Hematopoietic multipotent progenitor cell treated with erythropoietin and hydrocortisone succinate and interleukin-3 and kit ligand, for 17 days (in vitro differentiated cells): ENCODE measurements at places on chromosomes 12 and 14.

GRCh38 chr14:62081951-62082350 lies 319.7 kb downstream of the SNAPC1 start:
- DNase-seq: no peak

- no peak for DNase-seq
Observed at GRCh38 chr14:31867570-31867969, 209.5 kb upstream of the ARHGAP5 start.

DNA sequence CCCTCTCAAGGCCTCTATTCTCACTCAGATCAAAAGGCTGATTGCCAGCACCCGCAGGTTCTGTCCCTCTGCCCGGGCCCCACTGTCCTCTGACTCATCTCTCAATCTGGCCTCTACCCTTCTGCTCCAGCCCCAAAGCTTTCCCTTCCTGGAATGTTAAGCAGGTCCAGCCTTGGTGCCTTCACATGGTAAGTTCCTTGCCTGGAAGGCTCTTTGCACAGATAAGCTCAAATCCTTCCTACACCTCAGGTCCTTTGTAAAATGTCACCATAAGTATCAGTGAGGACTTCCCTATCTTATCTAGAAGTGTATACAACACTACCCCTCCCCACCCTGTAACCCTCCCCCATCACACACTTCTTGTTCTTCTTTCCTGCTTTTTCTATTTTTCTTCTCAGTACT lies 22.2 kb downstream of the LPCAT3 start:
- no peak for DNase-seq

DNA sequence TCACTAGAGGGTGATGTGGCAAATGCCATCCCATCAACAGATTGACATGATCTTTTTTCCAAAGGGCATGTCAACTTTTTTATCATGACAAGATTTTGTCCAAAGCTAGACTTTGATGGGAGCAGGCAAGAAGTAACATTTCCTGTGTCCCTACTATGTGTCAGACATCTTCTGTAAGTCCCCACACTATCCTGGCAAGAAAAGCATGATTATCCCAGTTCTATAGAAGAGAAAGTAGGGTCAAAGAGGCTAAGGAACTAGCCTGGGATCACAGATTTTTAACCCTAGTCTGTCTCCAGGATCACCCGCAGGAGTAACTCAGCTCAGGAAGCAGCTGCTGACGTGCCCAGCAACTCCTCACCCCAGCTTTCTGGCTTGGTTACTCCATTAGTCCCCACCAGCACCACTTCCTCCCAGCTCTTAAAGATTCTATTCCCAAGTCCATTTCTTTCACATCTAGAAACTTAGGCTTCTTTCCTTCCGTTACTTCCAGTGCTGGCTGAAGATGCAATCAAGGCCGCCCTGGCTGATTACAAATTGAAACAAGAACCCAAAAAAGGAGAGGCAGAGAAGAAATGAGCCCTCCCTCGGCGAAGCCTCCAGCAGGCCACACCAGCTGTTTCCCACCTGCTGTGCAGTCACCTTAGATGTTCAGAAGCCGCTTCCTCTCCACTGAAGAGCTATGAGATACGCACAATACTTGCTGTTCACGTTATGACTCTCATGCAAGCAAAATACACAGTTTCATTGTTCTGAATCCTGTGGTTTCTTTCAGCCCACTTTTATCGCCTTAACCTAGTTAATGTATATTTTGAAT lies 6.2 kb downstream of the ISCU start:
- DNase-seq: no peak

DNA sequence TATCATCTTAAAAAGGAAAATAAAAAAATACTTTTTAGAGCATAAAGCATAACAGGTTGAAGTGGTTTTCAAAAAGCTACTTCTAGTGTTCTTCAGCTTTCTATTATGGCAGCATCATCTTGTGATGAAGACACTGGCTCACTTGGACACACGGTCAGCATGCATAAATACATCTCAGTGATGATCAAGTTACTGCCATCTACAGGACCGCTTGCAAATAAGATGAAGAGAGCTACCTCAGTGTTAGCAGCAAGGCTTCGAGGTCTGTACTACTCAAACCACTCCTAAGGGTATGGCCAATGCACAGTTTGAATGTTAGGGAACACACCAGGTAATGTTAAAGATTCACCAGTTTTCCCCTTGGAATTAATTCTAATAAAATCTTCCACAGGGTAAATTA lies 58.8 kb downstream of the GALC start:
- no peak for DNase-seq

GRCh38 chr14:57212919-57213318 lies 55.8 kb downstream of the EXOC5 start:
- no peak for DNase-seq
